COR-L47 (cell line): ENCODE measurements at places on chromosomes 6 and 20.

DNA sequence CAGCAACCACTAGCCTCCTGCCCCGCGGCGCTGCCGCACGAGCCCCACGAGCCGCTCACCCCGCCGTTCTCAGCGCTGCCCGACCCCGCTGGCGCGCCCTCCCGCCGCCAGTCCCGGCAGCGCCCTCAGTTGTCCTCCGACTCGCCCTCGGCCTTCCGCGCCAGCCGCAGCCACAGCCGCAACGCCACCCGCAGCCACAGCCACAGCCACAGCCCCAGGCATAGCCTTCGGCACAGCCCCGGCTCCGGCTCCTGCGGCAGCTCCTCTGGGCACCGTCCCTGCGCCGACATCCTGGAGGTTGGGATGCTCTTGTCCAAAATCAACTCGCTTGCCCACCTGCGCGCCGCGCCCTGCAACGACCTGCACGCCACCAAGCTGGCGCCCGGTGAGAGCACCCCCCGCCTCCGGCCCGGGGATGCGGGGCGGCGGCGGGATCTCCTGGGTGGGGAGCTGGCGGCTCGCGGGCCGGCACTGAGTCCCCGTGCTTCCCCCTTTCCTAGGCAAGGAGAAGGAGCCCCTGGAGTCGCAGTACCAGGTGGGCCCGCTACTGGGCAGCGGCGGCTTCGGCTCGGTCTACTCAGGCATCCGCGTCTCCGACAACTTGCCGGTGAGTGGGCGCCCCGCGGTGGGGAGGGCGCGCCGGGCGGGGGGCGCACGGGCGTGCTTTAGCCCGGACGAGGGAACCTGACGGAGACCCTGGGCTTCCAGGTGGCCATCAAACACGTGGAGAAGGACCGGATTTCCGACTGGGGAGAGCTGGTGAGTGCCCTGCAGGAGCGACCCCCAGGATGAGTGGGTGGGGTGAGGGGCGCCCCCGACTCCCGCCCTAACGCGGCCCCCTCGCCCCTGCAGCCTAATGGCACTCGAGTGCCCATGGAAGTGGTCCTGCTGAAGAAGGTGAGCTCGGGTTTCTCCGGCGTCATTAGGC, 585 bp downstream of the PIM1 start:
- peak; percentile 71 for DNase-seq

- no peak for DNase-seq
Measured at GRCh38 chr20:2244993-2245392, 50.8 kb upstream of the TGM3 start.

DNA sequence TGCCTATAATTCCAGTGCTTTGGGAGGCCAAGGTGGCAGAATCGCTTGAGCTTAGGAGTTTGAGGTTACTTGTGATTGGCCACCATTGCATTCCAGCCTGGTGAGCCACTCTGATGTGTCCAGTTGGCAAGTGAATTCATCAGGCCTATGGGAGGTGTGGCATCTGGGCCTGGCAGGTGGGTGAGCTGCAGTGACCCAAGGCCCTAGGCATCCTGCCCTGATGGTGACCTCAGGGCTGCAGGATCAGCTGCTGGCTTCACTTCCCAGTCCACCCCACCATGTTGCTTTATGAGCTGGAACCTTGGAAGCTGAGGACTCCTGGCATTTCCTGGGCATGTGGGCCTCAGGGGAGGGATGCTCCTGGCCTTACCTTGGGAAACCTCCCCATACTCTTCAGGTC, 20.5 kb downstream of the RSPH9 start:
- DNase-seq: no peak

DNA sequence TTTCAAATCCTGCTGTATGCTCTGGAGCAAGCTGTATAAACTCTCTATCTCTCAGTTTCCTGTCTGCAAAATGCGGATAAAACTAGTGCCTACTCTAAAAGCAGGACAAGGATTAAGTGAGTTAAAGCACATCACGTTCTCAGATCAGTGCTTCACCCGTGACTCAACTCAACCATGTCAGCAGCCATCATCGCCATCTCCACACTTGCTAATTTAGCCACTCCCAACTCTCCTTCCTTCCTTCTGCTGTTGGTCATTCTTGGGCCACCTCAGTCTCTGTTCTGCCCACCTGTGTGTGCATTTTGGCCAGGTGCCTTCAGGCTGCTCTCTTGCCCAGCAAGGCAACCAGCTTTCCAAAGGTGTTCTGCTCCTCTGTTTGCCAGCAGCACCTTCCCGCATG, 260.0 kb upstream of the CDYL start:
- DNase-seq: no peak

DNA sequence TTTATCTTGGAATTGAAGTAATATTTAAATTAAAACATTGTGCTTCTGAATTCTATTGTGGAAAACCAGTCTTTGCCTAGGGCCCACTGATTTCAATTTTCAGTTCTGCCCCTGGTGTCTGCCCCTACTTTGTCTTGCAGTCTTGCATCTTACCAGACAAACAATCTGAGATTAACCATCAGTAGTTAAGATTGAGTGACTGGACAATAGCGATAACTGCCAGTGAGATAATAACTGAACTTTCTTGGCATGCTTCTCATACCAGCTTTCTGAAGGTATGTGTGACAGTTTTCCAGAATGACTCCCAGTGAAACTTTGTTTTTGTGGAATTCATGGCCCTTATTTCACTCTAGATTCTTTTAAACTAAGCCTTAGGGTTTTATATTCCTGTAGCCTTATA, 53.5 kb downstream of the KCNQ5 start:
- DNase-seq: no peak
